ENCODE measurements at places on chromosomes 12 and 14. TPM values are rescaled to one million over a fixed set of nuclear protein-coding genes. Genes with fewer than 3 reads are reported as not detected.

Gene ANO6
- 73.8 TPM for total RNA-seq

Gene AHNAK2
- total RNA-seq, result 91.8 TPM

Gene SPTSSA
- total RNA-seq, result 19.3 TPM

Gene P3H3
- total RNA-seq, result 83.1 TPM

Gene OTX2
- not detected for total RNA-seq

Gene PCNX4
- 38.3 TPM for total RNA-seq

Gene TCL1B
- not detected for total RNA-seq

Gene VPS37B
- 10.6 TPM for total RNA-seq

Gene FSCB
- total RNA-seq, result not detected

Gene PMEL
- total RNA-seq, result 0.33 TPM

Gene TXNDC16
- total RNA-seq, result 3.2 TPM

Data from pulmonary artery endothelial cell (primary cell).